ENCODE measurements at places on chromosomes 5 and 9. TPM values are rescaled to one million over a fixed set of nuclear protein-coding genes. Genes with fewer than 3 reads are reported as not detected.

The SPATA31E1 gene
- total RNA-seq, result 0.59 TPM

The IGIP gene
- 3.7 TPM for total RNA-seq

The SHB gene
- total RNA-seq, result 17.8 TPM

The LHX3 gene
- total RNA-seq, result not detected

The CCL28 gene
- total RNA-seq, result 1.4 TPM

The NR2F1-AS1 gene
- 3.1 TPM for total RNA-seq

The GRM6 gene
- total RNA-seq, result not detected

Data from subcutaneous preadipocyte (primary cell).